ENCODE measurements at places on chromosomes 16 and 17.

- no peak for DNase-seq
Observed at GRCh38 chr17:35299135-35299534, 56.3 kb downstream of the SLFN5 start.

DNA sequence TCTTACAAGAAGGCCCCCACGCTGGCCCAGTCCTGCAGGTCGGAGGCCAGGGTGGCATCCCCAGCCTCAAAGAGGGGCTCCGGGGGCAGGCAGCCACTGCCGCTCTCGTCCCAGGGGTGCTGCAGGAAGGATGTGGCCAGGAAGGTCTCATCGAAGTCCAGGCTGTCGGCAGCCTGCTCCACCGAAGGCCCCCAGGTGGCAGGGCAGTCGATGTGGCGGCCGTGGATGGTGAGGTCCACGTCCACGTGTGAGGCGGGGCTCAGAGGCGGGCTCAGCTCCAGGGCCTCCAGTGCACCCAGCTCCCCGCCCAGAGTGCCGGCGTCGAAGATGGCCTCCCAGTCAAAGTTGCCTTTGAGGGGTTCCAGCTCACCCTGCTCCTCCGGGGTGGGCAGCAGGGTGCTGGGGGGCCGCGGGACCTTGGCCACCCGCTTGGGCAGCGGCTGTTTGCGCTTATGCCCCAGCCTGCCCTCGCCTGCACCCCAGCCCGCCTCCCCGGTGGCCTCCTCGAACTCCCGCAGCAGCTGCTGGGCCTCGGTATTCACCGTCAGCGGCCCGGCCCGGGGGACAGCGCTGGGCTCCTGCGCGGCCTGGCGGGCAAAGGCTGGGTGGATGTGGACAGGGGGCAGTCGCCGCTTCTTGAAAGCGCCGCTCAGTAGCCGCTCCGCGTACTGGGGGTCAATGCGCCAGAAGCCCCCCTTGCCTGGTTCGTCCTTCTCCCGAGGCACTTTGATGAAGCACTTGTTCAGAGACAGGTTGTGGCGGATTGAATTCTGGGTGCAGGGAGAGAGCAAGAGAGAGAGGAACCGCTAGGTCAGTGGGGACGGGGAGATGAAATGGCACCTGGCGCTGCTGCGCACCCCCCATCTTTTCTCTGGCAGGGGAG lies 3.5 kb downstream of the FOXJ1 start:
- no peak for DNase-seq

GRCh38 chr16:88170528-88170991 lies 212.2 kb upstream of the ZNF469 start:
- no peak for DNase-seq

DNA sequence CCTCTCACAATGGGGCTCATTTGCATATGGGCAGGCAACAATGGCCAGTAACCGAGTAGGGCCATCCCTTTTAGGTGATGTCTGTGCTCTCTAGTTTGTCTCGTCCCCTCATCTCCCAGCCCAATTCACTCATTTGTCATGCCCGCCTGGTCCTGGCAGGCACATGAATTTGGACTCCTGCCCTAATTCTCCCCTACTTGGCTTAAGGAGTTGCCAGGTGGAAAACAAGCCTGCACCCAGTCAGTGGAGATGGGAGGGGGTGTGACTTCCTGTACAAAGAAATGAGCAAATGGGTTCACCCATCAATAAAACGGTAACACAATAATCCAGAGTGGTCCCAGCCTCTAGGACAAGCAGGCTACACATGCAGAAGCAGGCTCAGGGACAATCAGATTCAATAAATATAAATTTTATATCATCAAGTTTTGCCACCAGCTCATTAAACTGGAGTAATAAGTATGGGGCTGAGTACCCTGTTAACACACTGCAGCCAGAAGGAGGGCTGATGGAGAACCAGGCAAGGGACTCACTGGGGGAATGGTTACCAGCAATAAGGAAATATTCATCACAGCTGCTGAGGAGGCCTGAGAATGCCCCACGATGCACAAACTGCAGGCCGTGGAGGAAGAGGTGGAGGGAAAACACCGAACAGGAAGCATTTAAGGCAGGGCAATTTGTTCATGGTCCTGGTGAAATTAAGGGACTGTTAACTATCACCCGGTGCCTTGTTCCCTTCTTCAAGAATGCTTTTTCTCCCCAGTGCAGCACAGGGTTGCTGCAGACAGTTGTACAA lies 84.4 kb upstream of the GPRC5B start:
- no peak for DNase-seq

DNA sequence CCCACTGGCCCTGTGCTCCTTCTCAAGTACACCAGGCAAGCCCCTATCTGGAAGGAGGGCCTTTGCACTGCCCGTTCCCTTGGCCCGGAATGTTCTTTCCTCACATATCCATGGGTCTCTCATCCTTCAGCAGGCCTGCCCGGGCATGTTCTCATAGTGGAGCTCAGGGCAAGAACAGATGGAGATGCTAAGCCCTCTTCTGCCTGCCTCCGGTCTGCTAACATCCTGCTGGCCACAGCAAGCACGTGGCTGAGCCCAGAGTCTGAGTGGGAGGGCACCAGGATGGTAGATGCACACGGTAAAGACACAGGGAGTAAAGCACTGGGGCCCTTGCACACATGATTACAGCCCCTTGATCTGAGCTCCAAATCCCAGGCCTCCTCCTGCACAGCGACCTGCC lies 19.8 kb upstream of the ANKRD40CL start:
- no peak for DNase-seq

- DNase-seq = no peak
Observed at GRCh38 chr17:38606646-38607611, 1.2 kb upstream of the SRCIN1 start.

GRCh38 chr16:30559690-30560089 lies 1.5 kb upstream of the ZNF764 start:
- DNase-seq = no peak

DNA sequence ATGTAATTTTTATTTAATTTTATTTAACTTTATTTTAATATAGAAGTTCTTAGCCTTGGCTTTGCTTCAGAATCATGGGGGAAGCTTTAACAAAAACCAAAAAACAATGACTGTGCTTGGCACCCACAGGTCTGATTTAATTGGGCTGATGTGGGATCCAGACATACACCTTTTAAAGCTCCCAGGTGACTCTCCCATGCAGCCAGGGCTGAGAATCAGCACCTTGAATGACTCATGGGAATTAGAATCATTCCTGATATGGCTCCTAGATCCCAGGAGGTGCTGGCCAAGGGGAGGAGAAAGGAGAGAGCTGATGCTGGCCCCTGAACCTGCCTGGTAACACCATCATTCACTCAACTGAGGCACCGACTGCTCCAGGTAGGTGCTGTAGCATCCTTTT lies 240.7 kb downstream of the PARN start:
- DNase-seq = no peak

- DNase-seq = no peak
Observed at GRCh38 chr17:56031636-56032035, 121.6 kb upstream of the ANKFN1 start.

- no peak for DNase-seq
Observed at GRCh38 chr17:80106176-80106575, 4.8 kb downstream of the GAA start.

DNA sequence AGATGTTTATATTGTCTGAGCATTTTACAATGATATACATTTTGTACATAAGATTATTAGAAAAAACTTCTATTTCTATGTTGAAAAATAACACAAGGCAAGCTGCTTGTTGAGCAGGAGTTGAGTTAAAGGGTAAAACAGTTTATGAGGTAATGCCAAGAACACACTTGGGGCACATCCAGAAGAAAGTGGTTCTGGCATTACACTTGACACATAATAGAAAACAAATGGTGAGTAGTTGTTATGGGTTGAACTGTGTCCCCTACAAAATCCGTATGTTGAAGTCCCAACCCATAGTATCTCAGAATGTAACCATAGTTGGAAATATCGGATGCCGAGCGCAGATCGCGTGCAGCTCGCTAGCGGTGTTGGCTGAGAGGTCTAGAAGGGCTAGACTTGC lies 354.3 kb upstream of the GOT2 start:
- DNase-seq = no peak

- DNase-seq = peak; percentile 15
Observed at GRCh38 chr16:89106533-89107202, 13.0 kb downstream of the ACSF3 start.

- no peak for DNase-seq
Observed at GRCh38 chr17:42519546-42520491, 16.2 kb upstream of the NAGLU start.

DNA sequence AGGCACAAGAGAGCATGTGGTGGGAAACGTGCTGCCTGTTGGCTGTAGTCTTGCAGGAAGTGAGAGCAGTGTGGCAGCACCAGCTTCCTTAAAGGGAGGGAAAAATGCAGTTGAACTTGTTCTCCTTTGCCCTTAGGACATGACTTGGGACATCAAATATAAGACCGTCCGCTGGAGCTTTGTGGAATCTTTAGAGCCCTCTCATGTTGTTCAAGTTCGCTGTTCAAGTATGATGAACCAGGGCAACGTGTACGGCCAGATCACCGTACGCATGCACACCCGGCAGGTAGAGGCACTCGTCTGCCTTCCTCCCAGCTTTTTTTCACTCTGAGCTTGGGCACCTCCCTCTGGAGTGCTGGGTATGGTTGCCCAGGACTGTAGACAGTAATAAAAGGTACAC lies 23.3 kb downstream of the GPR179 start:
- DNase-seq = no peak

- DNase-seq = no peak
Observed at GRCh38 chr17:57104461-57105175, 19.6 kb downstream of the AKAP1 start.

DNA sequence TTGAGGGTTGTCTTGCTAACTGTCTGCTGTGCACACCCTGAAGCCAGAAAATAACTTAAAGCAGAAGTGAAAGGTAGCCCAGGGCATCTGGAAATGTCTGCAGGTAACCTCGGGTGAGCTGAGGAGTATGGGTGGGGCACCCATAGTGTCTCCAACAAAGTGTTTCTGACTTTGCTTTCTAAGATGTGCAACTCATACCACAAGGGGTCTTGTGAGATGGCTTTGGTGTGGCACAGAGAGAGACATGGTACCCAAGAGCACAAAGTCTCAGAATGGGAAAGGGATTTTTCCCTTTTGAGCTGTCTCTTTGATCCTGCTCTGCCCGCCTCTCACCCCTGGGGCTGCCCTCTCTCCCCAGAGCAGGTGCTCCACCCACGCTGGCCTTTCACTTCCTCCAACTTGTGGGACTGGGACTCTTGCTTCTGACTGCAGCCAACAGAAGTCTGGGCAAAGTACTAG lies 6.9 kb downstream of the CHD9 start:
- peak; percentile 17 for DNase-seq

Data from CD8-positive, alpha-beta T cell (primary cell).